ENCODE measurements at places on chromosomes 5 and 9. TPM values are rescaled to one million over a fixed set of nuclear protein-coding genes. Genes with fewer than 3 reads are reported as not detected.

The LCN1 gene
- not detected for total RNA-seq

The PCDH12 gene
- 0.77 TPM for total RNA-seq

The PCDHAC2 gene
- not detected for total RNA-seq

The ROR2 gene
- total RNA-seq = 0.07 TPM

The FRMD3 gene
- 1.0 TPM for total RNA-seq

The GRM6 gene
- total RNA-seq = not detected

The NME5 gene
- not detected for total RNA-seq

The GRXCR2 gene
- not detected for total RNA-seq

The SLC45A2 gene
- total RNA-seq = not detected

The ECSCR gene
- total RNA-seq = 0.58 TPM

The TNFSF15 gene
- total RNA-seq = 2.2 TPM

The WDR31 gene
- 0.91 TPM for total RNA-seq
